DMS 273 treated with DMSO at 0.1 percent for 48 hours (cell line): ENCODE measurements at places on chromosomes 12 and 14.

GRCh38 chr14:104791425-104791824, 4.1 kb downstream of the AKT1 start:
- no peak for DNase-seq

DNA sequence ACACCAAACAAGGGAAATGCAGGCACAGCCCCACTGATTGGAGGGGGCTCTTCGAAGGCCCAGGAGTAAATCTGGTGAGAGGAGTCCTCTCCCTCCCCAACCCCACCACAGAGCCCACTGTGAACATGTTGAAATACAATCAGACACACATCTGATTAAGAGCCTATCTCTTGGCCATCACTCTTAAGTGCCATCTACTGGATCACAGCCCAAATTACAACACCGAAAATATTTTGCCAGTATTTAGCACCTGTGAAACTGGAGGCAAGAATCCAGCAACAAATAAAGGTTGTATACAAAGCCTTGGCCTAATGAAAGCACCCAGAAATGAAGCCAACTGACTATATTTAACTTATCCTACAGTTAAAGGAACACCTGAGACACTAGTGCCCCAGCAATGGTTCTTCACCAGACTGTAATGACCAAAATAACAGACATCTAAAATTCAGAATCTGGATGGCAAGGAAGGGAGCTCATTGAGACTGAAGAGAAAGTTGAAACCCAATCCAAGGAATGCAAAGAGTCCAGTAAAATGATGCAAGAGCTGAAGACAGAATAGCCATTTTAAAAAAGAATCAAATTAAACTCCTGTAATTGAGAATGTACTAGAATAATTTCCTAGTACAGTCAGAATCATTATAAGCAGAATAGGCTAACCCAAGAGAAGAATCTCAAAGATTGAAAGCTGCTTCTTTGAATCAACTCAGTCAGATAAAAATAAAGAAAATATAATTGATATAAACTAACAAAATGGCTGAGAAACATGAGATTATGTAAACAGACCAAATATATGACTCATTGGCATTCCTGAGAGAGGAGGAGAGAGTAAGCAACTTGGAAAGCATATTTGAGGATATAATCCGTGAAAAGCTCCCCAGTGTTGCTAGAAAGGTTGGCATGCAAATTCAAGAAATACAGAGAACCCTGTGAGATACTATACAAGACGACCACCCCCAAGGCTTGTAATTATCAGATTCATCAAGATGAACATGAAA, 1117.0 kb downstream of the FLRT2 start:
- no peak for DNase-seq

DNA sequence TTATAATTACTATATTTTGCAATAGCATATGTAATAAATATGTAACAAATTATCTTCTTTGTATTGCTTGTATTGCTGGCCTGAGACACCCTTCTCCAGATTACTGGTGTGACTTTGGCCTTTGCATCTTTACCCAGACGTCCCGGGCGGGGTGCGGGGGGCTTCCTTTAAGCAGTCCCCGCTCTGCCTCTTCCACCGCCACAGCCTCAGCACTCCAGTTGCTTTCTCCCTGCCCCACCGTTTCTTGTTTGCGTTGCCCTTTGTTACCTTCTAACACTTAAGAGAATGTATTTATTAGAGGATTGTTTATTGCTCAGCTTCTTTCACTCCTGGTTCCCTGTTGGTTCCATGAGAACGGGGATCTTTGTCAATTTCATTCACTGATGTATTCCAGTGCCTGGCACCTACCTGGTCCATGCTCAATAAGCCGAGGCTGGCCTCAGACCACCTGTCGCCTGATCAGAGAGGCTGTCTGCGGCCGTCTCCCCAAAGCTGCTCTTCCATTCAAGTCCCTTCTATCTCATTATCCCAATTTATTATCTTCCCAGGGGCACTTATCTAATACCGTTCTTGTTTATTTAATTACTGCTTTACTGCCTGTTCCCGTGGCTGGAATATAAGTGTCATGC, 100.5 kb upstream of the RFLNA start:
- no peak for DNase-seq

DNA sequence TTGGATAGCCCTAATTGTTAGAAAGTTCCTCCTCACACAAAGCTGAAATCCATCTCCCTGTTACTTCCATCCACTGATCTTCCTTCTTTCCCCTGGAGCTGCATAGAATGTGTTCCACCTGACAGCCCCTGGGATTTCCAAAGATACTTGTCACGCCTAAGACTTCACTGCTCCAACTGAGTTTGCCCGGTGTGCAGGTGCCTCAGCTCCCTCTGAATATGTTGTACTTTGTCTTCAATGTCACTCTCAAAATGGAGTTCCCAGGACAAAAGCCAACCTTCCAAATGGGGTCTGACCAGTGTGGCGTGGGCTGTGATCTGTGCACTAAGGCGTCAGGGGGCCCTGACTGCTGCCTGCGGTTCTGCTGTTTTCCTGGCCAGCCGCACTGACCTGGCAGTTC, 42.8 kb downstream of the CACNA2D4 start:
- DNase-seq, result no peak

DNA sequence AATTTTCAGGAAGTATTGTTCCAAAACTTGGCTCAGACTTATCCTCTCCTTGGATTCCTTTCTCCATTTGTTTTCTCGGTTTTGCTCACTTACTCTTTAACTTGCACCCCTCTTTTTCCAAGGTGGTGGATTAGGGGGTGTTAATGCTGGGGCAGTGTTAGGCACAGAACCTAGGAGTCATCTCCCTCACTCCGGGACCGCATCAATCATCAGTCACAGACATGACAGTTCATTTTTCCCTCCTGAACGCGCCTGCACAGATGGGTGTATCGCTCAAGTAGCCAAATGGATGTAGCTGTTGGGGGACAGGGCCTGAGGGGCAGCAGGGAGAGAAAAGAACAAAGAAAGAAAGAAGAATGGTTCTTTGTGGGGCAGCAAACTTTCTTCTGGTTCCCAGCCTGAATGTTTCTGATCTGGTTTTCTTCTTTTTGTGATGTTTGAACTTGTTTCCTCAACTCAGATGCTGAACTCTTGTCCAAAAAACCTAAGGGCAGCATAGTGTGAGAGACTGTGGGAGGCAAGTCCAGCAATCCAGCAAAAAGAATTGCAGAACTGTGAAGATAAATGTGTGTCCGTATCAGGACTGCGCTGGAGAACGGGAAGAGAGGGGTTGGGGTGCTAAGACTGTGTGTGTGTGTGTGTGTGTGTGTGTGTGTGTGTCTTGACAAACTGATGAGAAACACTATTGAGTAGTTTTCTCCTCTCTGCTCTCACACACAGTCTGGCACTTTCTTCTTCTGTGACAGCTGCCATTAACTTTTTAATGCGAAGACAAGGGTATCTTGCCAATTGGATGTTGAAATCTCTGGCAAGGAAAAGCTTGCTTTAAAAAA, 131.1 kb downstream of the FBXL14 start:
- DNase-seq, result no peak

- DNase-seq, result no peak
Measured at GRCh38 chr12:16881986-16882570, 276.1 kb upstream of the LMO3 start.

GRCh38 chr12:114275086-114275485, 130.9 kb downstream of the TBX5 start:
- no peak for DNase-seq

DNA sequence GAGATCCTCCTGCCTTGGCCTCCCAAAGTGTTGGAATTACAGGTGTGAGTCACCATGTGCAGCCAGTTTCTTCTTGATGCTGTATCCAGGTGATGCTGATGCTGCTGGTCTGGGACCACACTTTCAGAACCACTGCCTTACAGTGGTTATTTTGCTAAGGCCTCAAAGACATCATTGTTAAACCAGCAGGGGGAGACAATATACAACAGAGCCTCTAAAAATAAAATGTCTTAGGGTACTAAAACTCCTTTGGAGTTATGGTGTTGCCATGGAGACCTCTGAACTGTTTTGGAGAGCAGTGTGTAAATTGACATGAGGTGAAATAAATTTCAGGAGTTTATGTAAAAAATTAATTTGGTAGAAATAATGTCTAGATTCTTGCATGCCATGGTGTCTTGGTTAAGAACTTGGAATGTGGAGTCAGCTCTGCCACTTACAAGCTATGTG, 1.1 kb upstream of the ARG2 start:
- DNase-seq, result peak; percentile 41

- DNase-seq, result no peak
Measured at GRCh38 chr12:68319988-68320623, 12.1 kb downstream of the MDM1 start.

DNA sequence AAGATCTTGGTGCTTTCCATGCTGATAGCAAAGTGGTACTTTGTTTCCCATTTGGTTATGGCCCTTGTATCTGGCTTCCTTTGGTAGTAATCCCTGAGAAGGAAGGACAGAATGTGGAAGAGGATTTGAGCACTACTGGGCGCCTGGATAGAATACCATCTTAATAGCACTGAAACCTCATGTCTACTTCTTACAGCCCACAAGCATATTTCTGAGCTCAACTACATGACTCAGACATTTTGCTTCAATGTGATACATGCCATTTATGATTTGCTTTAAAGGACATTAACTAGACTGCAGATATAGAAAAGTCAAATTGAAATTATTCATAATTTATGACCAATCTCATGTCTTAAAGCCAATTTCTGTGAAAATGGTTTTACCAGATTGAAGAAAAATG, 80.4 kb downstream of the LIN7A start:
- no peak for DNase-seq

DNA sequence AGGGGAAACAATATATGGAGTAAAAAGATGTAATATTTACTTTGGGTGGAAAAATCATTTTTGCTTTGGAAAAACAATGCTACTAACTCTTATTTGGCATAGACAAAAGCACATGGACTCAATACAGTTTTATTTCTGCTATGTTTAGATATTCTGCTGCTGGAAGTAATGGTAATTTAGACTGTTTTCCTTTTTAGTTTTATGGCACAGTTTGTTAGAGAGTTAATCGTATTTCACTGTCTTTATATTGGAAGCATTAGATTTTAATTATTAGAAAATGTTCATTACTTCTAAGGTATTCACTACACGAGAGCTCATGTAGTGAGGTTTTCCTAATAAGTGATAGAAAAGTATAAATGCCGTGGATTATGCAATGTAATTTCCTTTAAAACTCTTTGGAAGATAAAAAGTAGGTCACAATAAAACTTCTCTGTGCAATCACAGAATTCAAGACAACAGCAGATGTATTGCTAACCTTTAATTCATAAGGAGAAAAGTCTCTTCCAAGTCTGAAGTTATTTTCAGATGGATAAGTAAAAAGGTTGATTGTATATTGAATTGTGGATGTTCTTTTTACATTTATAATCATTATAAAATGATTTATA, 851.8 kb downstream of the TMTC2 start:
- DNase-seq, result no peak

GRCh38 chr14:77580477-77580876, 36.0 kb downstream of the SPTLC2 start:
- DNase-seq, result no peak

DNA sequence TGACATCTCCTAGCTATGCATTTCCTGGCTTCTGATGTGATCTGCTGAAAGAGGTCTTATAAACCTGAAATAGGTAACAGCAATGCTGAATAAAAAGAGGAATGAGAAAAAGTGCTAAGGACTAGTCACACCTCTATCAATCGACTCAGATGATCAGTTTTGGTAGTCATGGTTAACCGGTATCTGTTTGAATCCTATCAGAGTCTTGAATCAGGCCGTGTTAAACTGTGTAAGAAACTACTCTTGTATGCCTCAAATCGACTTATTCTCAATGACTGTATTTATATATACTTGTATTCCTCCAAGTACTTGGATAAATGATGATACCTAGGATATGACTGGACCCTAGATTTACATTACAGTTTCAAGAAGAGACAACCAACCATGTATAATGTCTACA, 10.8 kb upstream of the ISM2 start:
- no peak for DNase-seq

- DNase-seq, result no peak
Measured at GRCh38 chr12:43480591-43480990, 71.4 kb downstream of the ADAMTS20 start.
